ENCODE measurements at places on chromosomes 6 and 20.
A peak's percentile ranks its signal among the peaks of the same experiment; 100 is the strongest.

DNA sequence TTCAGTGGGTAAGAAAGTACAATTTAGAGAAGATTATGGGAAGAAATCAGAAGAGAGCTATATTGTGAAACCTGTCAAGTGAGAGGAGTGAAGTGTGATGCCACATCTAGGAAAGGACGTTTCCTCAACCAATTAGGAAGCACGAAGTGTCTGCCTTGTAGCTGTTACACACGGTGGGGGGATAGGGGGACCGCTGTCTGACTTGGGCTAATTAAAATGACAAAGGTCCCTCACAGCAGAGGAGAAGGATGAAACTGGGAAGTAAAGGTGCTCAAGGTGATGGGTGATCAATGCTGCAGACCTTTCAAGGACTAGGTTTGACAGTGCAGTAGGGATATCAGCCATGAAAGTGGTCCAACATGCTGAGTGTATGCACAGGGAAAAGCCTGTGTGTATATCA is 181.1 kb upstream of the PRSS16 start:
- DNase-seq = no peak

DNA sequence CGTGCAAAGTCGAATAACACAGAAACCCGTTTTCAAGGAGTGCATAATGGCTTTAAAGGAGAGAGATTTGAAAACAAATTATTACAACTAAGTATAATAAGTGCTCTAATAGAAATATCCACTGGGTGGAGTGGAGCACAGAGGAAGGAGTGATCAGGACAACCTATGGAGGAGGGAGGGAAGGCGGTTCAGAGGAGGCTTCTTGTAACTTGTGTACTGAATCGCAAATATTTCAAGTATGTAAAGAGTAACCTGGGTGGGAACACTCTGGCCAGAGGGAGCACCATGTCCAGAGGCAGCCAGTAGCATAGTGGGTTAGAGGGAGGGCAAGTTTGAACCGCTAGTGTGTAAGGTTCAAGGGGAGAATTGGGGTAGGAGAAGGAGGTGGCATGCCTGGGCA is 21.6 kb upstream of the TNFAIP3 start:
- DNase-seq = no peak

GRCh38 chr6:52361945-52362442 is at the start of gene PAQR8:
Gene PAQR8, plus strand, starts transcription at chr6:52362151. Its CDS starts 41,063 bp downstream, at chr6:52403214.
- peak; percentile 80 for DNase-seq

GRCh38 chr6:144931172-144932035 is 646.3 kb downstream of the UTRN start:
- peak; percentile 25 for DNase-seq

GRCh38 chr6:169344750-169345065 is 91.1 kb upstream of the THBS2 start:
- DNase-seq = no peak

DNA sequence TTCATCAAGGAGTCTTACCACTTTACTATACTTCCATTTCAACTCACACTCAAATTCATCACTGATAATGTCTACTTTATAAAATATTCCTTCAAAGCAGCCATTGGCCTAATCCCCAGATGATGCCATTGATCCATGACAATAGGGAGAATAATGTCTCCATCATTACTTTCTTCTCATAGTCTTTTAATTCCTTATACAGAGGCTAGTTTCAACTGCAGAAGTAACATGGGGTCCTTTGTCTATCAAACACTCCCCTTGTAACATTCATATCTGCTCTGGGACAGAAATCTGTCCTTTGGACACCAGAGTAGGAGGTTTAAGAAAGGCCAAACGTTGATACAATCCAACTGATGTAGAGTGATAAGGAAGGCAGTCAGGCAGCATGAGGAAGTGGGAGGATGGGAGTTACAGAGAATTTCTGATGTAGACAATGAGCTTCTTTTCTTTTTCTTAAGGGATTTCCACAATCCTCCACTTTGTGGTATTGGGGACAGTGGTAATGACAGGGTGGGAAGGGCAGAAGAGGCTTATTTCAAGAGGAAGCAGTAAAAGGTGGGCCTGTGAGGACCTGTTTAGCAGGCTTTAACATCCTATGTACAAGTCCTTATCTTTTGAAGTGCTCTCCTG is 18.9 kb upstream of the HLA-DOA start:
- no peak for DNase-seq

DNA sequence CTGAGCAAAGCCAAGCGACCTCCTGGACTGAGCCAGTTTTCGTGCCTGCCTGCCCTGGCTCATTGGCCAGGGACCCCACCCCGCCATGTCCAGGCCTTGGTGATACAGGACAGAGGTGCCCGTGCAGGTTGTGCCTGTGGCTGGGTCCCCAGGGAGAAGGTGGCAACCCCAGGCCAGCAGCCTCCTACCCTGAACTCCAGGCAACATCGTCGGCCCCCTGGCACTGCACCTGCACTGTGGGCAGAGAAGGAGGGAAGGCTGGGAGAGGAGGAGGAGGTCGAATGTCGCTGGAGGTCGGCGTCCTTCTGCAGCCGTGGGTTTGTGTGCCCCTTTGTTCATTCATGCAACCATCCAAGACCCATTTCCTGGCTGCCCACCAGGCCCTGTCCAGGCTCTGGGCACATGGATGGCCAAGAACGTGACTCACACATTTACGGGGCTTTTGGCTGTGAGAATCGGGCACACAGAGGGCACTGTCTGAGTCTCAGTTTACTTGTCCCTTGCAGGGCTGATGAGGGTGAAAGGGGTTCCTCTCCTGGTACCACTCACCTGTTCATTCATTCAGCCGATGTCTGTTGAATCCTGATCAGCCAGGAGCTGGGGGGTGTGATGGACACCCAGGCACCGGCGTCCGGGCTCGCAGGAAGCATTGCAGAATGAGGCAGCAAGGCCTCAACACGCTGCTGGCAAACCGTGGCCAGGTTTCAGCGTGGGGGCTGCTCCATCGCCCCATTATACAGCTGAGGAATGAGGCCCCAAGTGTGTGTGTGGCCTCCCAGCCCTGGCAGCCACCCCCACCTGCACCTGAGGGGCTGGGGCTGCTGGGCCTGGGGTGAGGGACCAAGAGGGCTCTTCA is 2.3 kb upstream of the RBBP8NL start:
- no peak for DNase-seq

GRCh38 chr20:48703511-48704219 is 124.1 kb downstream of the PREX1 start:
- DNase-seq = no peak

DNA sequence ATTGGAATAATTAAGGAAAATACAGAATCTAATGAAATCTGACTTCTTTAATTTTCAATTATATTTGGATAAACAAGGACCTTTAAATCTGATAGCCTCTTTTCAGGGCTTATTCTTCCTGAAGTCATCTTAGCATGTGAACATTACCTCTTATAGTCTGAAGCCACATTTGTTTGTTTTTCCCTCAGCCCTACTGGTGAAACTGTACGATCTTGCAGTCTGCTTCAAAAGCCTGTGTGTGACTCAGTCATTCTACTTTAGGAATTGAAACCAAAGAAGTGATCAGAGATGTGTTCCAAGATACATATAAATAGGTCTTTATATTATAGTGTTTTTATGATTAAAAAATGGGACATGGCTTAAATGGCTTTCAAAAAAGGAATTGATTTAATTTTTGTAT is 67.5 kb downstream of the MACROD2 start:
- no peak for DNase-seq

DNA sequence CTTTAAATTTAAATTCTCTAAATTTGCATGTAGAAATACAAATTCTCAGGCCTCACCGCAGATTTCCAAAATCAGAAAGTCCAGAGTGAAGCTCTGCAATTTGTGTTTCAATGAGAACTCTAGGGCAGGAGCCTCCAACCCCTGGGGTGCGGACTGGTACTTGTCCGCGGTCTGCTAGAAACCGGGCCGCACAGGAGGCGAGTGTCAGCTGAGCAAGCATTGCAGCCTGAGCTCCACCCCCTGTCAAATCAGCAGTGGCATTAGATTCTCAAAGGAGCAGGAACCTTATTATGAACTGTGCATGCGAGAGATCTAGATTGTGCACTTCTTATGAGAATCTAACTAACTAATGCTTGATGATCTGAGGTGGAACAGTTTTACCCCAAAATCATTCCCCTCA is 203.0 kb upstream of the PCSK2 start:
- no peak for DNase-seq

DNA sequence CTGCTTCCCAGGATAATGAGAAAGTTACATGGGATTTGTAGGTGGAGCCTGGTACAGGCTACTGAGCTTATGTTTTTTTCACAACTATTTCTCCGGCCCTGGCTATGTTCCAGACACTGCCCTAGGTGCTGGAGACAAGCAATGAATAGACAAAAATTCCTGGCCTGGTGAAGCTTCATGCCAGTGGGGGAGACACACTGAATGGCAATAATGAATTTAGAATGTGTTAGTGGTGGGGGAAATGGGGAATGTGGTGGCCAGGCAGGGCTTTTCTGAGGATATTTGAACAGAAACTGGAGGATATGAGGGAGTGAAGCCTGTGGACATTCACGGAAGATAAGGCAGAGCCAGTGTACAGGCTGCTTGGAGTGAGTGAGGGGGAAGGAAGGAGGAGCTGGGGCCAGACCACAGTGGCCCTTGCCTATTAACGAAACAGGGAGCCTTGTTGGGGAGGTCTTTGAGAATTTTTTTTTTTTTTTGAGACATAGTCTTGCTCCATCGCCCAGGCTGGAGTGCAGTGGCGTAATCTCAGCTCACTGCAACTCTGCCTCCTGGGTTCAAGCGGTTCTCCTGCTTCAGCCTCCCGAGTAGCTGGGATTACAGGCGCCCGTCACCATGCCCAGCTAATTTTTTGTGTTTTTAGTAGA is 6.6 kb downstream of the FOXS1 start:
- DNase-seq = no peak

GRCh38 chr20:49237531-49237930 is 18.3 kb downstream of the DDX27 start:
- DNase-seq = no peak

GRCh38 chr6:13397359-13398068 is 69.2 kb upstream of the TBC1D7 start:
- no peak for DNase-seq

DNA sequence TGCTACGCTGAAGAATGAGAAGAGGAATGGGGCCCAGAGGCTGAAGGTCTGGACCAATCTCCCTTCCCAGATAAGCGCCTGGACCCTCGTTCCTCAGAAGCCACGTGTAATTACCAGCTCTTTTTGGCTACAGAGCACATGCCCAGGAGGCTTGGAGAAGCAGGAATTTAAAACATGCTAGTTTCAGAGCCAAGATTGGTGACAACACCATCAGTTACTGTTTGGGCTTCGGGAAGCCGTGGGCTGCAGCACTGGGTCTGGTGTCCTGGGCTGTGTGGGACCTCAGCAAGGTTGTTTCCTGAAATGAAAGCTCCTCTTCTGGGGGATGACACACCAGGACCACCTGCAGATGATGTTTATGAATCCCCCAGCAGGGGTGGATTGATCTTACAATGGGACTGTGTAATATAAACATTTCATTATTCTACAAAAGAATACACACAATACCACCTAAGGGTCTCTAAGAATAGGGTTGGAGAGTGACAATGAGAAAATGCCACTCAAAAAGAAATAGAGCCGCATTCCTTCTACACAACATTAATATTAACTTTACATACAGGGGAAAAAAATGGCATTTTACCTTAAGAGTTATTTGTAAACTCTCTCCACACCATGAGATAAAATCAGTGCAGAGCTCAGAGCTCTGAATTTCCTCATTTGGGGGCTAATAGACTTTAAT is 207.8 kb upstream of the FOXQ1 start:
- no peak for DNase-seq

DNA sequence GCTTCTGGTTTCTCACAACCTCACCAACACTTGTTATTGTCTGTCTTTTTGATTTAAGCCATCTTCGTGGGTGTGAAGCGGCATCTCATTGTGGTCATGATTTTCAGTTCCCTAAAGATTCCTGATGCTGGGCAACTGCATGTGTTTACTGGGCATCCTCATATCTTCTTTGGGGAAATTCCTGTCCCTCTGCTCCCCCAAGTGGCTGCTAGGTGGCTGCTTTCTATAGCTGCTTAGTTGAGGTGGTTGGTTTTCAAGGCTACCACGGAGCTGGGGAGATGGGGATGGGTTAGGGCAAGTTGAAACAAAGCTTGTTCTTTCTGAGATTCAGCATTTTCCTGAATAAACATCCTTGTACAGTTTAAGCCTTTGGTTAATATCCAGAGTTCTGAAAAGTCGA is 403.9 kb upstream of the SULF2 start:
- peak; percentile 92 for DNase-seq

DNA sequence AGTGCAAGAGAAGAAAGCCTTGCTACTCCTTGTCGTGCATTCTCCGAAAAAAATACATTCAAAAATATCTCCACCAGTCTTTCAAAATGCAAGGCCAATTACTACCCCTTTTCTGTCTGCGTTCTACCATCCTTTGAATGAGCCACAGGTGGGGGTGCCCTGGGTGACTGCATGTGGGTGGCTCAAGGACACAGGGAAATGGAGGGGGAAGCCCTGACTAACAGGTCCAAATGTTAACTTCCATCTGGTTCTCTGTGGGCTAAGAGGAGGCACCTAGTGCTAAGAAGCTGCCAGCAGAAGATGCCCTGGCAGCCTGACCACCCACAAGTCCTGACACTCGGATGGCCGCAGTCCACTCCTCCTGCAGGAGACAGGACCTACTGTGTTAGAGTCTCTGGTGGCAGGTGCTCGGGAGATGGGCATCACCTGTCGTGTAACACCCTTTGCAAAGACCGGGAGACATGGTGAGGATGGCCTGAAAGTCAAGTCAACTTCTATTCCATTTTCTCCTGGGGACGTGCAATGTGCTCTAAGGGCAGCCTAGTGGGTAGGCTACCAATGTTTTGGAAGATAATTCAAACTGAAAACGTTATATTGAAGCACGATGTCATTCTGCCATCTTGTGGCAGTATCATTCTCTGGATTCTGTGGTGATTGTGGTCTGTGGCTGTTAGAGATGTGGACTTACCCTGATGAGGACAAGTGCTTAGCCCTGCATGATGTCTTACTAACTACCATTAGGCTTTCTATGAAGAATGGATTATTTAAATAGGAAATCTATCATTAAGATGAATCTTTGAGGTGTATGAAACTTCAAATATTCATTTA is 27.4 kb upstream of the IGF2R start:
- DNase-seq = no peak

- DNase-seq = no peak
These were observed 3.1 kb upstream of the ATXN1 start for GRCh38 chr6:16764188-16764950.

GRCh38 chr6:17691925-17692538 is 14.7 kb downstream of the NUP153 start:
- no peak for DNase-seq

DNA sequence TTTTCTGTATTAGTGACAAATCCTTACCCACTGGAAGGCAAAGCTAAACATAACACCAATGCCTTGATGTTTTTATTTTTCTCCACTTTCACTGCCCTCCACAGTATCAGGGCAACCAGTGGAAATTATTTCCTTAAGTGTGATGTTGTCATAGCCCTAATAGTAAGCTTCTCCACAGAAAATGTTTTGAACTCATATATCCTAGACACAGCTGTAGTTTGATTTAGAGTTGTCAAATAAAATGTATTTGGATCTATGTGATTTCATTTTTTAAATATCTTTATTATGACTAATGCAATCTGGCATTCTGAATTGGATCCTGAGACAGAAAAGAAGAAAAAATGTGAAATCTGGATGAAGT is 70.9 kb upstream of the UFL1 start:
- DNase-seq = no peak

- no peak for DNase-seq
These were observed 159.0 kb upstream of the RIPOR2 start for GRCh38 chr6:25094726-25095125.
